T-helper 2 cell (primary cell): ENCODE measurements at places on chromosomes 12 and 14.

GRCh38 chr14:45298423-45299117 lies 45.6 kb upstream of the MIS18BP1 start:
- DNase-seq: no peak

DNA sequence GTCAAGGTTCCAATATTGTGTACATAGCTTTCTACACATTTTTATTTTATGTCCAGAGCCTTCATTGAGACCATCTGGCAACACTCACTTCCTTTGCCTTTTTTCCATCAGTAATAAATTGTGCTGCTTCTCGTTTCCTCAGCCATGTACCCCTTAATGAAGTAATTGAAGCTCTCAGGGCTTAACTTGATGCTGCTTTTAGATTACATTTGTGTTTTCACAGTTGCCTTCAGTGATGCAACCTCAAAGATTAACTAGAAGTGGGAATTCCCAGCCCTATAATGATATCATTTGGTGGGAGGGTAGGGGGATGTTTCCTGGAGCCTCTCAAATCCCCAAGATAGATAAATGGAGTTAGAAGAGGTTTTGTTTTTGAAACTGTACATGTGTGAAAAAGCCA lies 80.2 kb upstream of the KRR1 start:
- no peak for DNase-seq

DNA sequence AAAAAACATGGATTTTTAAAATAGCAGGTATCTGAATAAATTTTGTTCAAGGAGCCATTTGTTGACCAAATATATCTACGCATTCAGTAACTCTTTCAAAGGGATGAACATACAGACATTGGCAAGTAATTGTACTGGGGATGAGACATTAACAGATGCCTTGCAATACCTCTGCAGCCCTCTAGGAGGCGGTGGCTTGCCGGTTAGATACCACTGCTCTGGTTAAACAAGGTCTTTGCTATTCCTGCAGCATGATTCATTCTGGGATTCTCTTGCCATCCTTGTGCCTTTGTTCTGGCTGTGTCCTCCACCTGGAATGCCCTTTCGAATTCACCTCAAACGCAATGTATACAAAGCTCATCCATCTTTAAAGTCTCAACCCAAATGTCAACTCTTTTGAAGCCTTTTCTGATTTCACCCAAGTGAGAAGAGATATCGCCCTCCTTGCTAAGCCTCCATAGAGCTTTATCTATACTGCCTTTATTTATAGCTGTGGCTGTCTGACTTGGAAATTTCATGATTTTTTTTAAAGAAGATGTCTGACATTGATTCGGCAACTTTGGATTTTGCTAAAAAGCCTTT lies 131.0 kb upstream of the SRRM4 start:
- no peak for DNase-seq

- no peak for DNase-seq
These were observed 60.6 kb downstream of the ARL6IP4 start for GRCh38 chr12:123041042-123041531.

- no peak for DNase-seq
These were observed 11.6 kb downstream of the PRKAB1 start for GRCh38 chr12:119679490-119679889.

DNA sequence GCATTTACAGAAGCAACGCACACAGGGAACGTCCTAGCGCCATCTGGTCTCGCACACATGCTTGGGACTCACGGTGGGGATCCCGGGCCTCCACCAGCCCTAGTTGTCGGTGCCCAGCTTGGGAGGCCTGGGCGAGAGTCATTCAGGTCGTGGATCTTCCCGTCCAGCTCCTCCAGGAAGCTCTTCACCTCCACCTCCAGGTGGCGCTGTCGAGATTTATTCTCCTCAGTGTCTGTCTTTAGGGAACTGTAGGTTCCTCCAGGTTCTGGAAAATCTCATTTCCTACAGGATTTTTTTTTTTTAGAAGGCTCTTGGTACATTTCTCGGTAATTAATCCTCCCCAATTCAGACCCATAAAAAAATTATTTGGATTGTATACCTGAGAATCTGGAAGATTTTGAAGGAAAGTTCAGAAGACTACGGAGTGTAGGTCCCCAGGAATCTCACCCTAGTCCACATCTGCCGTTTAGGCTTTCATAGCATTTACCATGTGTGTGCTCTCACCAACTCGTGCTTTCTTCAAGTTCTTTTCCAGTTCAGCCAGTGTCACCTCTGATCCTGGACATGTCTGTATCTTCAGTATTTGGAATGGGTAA lies 910.0 kb downstream of the TMEM121 start:
- peak; percentile 63 for DNase-seq

- DNase-seq: no peak
These were observed 26.5 kb upstream of the JDP2 start for GRCh38 chr14:75401361-75401760.

DNA sequence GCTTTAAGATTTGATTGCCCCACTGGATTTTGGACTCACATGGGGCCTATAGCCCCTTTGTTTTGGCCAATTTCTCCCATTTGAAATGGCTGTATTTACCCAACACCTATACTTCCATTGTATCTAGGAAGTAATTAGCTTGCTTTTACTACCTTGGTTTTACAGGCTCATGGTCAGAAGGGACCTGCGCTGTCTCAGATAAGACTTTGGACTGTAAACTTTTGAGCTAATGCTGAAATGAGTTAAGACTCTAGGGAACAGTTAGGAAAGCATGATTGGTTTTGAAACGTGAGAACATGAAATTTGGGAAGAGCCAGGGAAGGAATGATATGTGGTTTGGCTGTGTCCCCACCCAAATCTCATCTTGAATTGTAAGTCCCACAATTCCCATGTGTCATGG lies 419.0 kb upstream of the TMPO start:
- no peak for DNase-seq

DNA sequence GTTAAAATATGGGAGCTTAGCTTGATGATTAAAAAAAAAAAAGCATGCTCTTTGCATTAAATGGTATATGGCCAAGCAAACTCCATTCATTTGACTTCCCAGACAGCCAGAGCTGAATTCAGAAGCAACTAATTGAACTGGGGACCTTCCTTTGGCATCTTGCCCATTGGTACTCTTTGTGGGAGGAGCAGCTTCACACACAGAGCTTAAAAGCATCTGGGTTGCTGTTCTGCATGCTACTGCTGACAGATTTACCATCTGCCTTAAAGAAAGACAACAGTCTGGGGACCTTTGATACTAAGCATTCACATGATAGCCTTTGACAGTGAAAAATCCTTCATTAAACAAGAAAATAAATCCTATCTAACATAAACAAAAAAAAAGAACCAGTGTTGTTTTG lies 977.9 kb downstream of the TMTC2 start:
- DNase-seq: no peak

DNA sequence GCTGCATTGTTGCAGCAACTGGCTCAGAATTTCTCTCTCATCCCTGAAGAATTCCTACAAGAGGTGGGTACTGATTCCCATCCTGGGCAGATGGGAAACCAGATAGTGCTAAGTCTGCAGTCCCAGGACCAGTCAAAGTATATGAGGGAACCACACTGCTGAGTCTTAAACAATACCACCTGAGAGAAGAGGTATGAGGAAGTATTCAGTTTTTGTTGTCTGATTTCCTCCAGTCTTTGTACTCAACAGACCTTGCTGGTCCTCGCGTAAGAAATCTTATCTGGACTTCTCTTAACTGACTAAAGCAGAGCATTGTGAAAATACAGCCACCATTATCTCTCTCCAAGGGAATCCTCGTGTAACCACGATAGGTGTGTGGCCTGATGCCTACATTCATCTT lies 3.6 kb upstream of the EDDM3A start:
- no peak for DNase-seq

DNA sequence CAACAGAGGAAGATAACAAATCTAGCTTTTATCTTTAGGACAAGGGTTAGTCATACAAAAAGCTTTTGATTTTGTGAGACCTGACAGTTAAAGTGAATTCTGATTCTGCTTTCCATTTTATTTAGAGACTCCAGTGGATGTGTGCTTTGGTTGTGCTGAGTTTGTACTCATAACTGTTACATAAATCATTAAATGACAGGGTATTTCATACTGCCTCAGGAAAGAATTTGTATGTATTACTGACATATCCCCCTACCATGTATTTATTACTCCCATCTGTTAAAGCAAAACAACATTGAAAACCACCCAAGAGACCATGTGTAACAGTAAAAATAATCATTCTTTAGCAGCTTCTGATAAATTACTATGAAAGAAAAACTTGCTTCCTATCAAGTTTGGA lies 242.9 kb upstream of the RPL10L start:
- no peak for DNase-seq

DNA sequence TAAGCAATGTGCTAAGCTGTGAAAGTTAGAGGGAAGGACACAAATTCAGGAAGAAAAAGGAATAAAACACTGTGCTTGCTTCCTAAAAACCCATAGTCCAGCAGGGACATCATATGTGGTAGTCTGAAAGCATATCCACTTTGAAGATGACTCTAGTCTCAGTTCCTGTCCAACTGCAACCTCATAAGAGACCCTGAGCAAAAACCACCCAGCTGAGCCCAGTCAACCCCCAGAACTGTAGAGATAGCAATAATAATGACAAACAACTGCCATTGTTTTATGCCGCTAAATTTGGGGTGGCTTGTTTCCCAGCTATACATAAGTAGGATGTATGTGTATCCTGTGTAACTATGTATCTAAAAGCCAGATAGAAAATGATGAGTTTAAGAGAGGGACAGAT lies 3.9 kb upstream of the SERPINA4 start:
- DNase-seq: no peak

- DNase-seq: no peak
These were observed 321.2 kb upstream of the FAR2 start for GRCh38 chr12:28827861-28828260.

- no peak for DNase-seq
These were observed 173.6 kb upstream of the ALG10B start for GRCh38 chr12:38142974-38143373.
